ENCODE measurements at places on chromosomes 7 and 10. TPM values are rescaled to one million over a fixed set of nuclear protein-coding genes. Genes with fewer than 3 reads are reported as not detected.

DNA sequence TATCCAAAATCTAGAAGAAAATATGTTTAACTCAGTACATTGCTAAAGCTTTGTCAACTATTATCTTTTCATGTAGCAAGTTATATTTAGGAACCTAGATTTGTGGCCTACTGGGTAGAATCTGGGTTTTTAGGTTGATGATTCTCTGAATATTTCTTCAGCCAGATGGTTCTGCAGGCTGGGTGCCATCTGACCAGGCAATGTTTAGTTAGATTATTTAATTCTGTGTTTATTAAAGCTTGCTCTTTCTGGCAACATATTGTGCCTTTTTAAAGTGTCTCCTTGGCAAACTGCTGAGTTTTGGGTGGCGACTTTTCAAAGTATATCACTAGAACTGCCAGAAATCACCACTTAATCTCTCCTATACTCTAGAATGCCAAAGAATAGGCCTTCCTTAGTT is 114.1 kb downstream of the LHFPL3 start:
- DNase-seq = no peak

- no peak for DNase-seq
These were observed 80.4 kb downstream of the WDFY4 start for GRCh38 chr10:48765039-48765438.

Gene ASB13
- 15.6 TPM for total RNA-seq

- no peak for DNase-seq
These were observed 203.0 kb downstream of the CNTNAP2 start for GRCh38 chr7:146319629-146320028.

GRCh38 chr7:71886046-71886445 is 526.1 kb downstream of the CALN1 start:
- no peak for DNase-seq

- DNase-seq = no peak
These were observed 43.9 kb downstream of the PYROXD2 start for GRCh38 chr10:98370831-98371820.

Gene EBLN1
- total RNA-seq = not detected

DNA sequence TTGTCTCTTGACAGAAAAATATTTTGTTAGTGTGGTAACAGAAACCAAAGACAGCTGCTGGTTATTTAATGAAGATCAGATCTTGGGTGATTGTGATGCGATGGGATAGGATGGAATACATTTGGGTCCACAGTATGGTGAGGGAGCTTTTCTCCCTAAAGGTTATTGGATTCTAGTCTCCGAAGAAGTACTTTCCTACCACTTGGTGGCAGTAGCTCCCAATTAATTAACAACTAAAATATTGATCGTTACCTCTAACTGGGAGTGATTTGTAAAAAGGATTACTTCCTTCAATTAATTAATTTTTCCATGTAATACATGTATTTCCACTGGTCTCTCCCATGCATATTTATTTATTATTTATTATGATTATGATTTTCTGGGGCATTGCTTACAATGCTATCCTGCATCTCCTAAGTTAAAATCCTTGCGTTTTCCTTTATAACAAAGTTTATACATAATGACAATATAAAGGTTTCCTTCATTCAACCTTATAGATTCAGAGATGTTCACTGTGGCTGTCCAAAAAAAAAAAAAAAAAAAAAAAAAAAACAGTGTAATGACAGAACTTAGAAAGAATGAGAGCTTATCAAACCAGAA is 25.6 kb downstream of the TMEM196 start:
- no peak for DNase-seq

GRCh38 chr10:113056441-113057021 is 106.5 kb downstream of the TCF7L2 start:
- DNase-seq = no peak

DNA sequence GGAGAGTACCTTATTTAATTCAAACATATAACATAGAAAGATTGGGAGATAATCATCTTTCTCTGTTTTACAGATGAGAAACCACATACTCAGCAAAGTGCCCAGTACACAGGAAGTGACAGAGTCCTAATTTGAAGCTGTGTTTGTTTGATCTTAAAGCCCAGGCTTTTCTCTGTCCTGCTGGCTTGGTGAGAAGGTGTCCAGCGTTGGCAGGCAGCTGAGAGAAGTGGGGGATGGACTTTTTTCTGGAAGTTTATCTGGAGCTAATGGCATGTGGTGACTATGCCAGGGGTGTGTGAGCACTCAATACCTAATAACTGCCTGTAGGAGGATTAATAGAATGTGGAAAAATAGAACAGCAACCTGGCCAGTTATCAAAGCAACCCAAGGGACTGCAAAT is 60.8 kb downstream of the NPSR1 start:
- no peak for DNase-seq

Measured in left ventricle myocardium inferior (tissue), 1 donor.